Suppressor macrophage treated with lipopolysaccharide for 1 hour (primary cell): ENCODE measurements at places on chromosomes 13 and 19.

DNA sequence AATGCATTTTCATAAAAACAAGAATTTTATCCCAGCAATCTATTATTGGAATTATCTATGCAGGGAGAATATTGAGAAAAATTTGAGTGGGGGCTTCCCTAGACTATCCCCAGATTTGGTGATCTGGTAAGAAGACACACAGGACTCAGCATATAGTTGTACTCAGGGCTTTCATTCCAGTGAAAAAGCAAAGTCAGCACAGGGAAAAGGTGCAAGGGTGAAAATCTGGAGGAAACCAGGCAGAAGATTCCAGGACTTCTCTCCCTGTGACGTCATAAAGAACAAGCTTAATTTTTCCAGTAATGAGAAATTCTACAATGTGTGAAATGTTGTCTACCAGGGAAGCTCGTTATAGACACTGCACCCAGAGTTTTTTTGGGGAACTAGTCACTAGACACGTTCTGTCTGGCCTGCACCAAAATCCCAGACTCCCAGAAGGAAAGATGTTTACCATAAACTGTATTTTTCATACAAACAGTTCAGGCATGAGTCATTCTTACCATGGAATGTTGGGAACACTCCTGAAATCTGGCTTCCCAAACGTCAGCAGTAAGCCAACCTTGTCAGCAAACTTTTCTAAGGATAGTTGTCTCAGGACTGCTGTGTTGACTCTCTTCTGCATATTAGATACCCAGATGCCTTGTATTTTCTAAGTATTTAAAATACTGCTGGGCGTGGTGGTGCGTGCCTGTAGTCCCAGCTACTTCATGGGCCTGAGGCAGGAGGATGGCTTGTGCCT is 107.4 kb downstream of the DNAJC3 start:
- no peak for DNase-seq

GRCh38 chr19:55369653-55370304 is 484 bp downstream of the IL11 start:
- peak; percentile 11 for DNase-seq

- peak; percentile 83 for DNase-seq
Measured at GRCh38 chr19:38287604-38288003, 16.4 kb upstream of the C19orf33 start.

DNA sequence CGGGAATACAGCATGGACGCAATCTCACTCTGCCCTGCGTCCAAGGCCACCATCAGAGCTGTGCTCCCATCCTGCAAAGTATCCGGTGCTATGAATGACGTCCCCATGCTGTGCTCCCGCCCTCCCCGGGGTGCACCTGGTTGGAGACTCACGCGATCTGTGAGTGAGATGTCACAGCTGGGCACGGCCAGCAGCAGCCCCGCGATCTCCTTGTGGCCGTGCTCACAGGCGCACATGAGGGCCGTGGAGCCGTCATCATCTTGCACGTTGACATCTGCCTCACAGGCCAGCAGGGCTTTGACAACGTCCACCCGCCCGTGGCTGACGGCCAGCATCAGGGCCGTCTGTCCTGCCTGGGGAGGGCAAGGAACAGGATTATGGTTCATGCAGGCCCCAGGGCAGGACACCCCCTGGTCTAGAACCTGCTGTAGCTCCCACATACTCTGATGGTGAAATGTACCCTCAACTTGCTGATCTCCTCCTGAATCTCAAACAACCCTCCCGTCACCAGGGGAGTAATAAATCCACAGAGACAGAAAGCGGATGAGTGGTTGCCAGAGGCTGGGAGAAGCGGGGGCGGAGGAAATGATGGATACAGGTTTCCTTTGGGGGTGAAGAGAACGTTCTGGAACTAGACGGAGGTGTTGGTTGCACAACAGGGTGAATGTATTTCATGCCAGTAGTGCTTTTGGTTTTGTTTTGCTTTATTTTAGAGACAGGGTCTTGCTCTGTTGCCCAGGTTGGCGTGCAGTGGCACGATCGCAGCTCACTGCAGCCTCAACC is 14.5 kb upstream of the SPC24 start:
- DNase-seq: no peak

GRCh38 chr19:6997679-6998445 is 23.4 kb downstream of the MBD3L2B start:
- DNase-seq: peak; percentile 76

DNA sequence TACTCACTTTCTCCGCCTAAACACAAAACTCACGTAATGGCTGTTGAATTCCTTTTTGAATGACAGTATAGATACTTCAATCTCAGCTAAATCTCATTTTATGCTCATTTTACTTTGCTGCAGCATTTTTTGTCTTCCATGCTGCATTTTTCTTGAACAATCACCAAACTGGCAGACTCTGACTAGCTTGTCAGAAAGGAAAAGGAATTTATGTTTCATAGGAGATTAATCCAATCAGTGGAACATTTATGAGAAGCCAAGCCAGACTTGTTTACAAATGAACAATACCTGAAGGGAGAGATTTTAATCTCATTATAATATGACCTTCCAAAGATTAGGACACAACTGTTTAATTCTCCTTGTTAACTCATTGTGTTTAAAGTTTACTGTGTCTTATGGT is 1044.3 kb downstream of the DIAPH3 start:
- no peak for DNase-seq
